ENCODE measurements at places on chromosomes 11 and 22.

DNA sequence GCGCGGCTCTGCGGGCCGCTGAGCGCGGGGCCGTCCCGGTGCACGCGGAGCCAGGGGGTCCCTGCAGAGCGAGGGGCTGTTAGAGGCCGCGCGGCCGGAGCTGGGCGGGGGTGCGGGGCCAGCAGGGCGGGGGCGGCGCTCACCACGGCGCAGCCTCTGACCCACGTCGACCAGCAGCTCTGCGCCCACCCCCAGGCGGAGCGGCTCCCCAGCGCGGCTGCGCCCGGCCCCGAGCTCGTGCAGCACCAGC lies 385 bp upstream of the SCO2 start:
- DNase-seq, result no peak

DNA sequence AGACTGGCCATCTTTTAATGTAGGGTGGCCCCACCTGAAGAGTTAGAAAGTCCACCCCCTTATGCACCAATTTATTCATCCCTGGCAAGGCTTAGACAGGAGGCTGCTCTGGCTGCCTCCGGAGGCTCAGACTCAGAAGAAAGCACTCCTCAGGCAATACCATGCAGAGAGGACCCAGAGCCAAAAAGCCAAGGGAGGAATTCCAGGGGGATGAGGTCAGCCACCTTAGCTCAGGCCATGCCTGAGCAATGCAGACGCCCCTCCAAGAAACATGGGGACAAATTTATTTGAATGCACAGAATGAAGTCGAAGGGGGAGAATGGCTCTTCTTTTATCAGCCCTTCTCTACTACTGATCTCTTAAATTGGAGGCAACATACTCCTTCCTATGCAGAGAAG lies 39.7 kb upstream of the GLYAT start:
- DNase-seq, result no peak

- no peak for DNase-seq
Measured at GRCh38 chr22:45228401-45228754, 12.3 kb downstream of the KIAA0930 start.

GRCh38 chr11:10524471-10524870 lies 16.5 kb downstream of the RNF141 start:
- no peak for DNase-seq

DNA sequence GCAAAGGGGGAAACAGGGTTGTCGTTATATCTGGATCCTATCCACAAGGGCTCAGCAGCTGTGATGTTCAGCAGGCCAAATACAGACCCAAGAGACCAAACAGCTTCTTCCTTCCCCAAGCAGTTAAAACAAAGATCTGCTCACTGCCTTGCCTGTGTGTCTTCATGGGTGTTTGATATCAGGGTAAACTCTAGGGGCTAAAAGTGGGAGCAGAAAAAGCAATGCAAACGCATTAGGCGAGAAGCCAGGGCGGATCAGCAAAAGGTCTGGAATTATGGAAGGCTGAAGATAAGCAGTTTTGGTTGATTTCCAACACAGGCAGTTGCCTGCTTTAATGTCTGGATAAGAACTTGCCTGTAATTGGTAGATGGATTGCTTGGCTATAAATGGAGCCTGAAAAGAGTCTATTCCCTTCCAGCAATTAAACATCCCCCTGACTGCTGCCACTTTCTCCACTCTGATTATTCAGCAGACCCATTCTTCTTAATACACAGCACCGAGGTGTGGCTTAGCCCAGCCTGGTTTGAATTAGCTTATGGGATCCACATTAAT lies 126.3 kb downstream of the COMMD9 start:
- DNase-seq, result no peak

DNA sequence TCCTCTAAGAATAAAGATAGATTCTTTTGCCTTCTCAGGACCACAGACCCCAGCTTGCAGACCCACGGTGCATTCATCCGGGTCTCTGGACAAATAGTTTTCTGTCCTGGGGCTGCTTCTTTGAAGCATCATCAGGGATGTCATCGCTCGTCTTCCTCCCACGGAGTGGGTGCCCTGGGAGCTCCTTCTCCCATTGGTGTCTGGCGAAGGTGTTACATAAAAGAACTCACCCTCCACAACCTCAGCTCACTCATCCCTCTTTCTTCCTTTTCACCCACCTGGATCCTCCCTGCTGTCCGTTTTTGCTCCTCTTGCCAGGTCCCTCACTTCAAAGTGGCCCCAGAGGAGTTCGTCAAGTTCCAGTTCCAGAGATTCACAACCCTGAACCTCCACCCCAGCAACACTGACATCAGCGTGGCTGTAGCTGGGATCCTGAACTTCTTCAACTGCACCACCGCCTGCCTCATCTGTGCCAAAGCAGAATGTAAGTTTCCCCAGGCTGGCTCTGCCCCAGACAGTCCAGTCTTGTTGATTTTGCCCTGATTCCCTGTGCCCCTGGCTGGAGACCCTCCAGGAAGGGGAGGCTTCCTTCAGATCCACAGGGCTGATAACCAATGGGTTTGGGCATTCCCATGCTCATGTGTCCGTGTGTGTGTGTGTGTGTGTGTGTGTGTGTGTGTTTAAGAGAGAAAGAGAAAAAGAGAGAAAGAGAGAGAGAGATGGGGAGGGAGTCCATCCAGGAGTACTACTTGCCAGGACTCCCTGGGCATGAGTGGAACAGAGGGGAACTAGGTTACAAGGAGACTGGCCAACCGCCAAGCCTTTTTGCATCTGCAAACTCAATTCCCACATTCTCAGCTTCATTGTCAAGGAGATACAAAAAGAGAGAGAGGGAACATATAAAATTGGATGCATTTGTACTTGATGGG lies 204.2 kb upstream of the TBCEL start:
- DNase-seq, result no peak

DNA sequence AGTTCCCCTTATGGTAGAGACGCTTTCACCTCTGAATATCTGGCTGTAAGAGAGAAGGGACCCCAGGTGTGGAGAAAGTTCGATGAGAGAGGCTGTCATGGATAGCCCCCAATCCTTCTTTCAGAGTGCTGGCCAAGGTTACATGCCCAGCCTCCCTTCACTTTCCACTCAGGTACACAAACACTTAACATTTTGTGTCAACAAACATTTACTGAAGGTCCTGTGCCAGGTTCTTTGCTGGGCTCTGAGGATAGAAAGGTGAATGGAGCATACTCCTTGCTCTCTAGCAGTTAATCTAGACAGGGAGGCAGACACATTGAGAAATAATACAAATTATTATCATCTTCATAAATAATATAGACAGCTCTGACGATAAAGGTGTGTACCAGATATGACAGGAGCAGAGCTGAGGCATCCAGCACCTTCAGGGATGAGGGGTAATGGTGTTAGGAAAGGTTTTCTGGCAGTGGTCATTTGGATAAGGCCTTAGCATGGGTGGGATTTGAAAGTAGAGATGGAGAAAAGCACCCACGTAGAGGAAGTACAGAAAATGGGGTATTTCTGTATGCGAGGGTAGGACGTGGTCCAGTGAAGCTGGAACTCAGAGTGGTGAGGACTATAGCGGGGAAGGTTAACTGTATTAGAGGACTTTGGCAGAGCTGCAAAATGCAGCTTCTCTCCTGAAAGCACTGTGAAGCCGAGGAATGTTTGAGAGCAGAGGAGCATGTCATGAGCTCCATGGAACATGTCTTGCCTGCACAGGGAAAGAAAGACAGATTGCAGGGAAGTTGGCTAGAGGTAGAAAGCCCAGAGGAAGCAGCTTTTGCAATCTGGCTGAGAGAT lies 19.6 kb downstream of the PPFIBP2 start:
- DNase-seq, result no peak

DNA sequence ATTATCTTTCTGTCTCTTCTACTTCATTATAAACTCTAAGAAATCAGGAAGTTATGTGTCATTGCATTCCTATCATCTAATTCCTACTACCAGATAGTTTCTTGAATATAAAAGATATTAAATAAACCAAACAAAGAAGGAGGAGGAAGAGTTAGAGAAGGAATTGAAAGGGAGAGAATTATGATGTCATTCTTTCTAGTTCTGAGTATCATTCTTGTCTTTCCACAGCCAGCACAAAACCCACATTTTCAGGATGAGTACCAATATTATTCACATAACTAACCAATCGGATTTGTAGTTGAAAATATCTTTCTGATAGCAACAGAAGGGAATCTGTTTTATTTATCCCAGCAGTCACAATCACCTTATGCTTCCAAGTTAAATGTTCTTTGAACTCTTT lies 13.3 kb downstream of the MS4A13 start:
- no peak for DNase-seq

GRCh38 chr22:43923191-43923590 lies 414 bp upstream of the PNPLA3 start:
- DNase-seq, result no peak

GRCh38 chr11:113444502-113445123 lies 30.6 kb downstream of the DRD2 start:
- no peak for DNase-seq

DNA sequence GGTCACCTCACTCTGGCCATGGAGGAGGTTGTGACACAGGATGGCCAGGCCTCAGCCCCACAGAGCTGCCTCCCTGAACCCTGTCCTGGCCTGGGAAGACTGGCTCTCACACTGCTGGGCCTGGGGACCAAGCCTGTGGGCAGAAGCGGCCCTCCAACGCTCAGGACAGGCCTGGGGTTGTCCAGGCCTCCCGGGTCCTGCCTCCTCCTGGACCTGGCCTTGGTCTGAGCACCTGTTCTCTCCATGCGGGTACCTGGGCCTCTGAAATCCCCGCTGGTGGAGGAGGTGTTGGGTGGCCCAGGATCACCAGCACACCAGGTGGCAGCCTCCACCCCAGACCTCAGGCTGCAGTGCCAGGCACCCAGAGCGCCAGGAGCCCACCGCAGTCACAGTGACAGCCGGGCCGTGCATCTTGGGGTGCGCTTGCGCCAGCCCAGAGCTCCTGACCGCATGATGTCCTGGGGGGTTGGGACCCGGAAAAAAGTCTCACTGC lies 16.1 kb upstream of the PIM3 start:
- no peak for DNase-seq
